Stimulated activated CD4-positive, alpha-beta T cell treated with anti-CD3 and anti-CD28 coated beads, Interleukin-1b, Interleukin-23, amount 100 ng/mL, for 1 hour (primary cell): ENCODE measurements at places on chromosomes 11 and 22.

GRCh38 chr11:6667733-6668374, 12.2 kb upstream of the DCHS1 start:
- no peak for DNase-seq

GRCh38 chr11:3823303-3823702, 14.9 kb downstream of the PGAP2 start:
- no peak for DNase-seq

DNA sequence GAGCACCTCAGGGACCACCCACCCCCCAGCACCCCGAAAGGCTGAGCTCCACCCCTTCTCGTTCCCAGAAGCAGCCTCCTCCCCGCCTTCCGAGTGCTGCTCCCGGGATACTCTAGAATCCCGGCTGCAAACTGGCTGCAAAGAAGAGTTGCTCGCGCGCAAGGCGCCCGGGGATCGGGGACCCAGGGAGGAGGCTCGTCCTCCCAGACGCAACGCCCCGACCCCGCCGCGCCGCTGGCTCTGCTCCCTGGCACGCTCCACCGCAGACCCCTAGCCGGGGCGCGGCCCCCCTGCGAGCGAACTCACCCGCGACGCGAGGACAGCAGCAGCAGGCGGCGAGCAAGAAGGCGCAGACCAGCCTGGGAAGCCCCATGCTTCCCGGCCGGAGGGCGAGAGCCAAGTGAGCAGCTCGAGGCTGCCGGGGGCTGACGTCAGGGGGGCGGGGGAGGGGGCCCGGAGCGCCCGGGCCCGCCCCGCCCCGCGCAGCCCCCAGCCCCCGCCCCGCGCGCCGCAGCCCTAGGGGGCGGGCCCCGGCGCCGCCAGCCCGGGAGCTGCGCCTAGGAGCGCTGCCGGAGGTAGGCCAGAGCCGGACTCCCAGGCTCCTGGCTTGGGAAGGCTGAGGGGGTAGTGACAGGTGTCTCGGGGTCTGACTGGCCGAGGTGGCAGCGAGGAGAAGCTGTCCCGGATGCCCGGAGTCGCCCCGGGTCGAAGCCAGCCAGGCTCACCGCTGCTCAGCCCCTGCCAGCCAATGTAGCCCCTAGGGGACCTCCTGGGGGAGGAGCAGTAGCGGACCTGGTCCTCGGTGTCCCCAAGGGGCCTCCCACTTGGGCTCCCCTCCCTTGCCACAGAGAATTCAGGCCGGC, at the start of gene MCAM:
Gene MCAM (minus strand): TSS at position 402 of the 863 bp plus-strand sequence. CDS start 29 bp downstream, at position 373.
- no peak for DNase-seq

GRCh38 chr11:31947051-31947450, 135.9 kb upstream of the PAX6 start:
- DNase-seq: no peak

- DNase-seq: no peak
These were observed 3.2 kb downstream of the ZFPL1 start for GRCh38 chr11:65087216-65087615.

DNA sequence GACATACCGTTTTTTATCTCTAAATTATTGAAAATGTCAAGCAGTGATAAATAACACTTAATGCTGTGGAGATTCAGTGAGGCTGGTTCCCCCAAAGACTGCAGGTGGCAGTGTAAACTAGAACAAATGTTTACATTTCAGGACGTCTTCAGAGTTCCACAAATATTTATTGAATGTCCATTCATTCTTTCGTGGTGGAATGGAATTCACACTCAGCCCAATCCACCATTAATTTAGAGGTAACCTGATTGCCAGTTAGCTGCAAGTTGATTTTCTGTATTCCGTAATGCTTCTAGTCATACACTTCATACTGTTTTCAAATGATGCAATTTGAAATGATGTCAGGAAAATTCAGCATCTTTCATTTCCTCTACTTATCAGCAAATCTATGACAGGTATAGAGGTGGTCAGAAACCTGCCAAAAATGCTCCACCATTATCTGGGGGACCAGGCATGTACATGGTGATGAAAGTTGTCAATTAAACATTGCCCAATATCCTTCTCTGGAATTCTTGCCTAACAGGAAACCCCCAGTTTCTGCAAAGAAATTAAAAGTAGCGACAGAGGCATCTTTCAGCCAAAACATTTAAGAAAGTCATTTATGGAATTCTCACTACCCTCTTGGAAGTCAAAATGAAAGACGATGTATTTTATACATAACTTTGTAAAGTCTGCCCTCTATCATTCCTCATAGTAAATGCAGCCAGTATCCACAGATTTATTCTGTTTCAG, 94.3 kb upstream of the BMAL1 start:
- no peak for DNase-seq

DNA sequence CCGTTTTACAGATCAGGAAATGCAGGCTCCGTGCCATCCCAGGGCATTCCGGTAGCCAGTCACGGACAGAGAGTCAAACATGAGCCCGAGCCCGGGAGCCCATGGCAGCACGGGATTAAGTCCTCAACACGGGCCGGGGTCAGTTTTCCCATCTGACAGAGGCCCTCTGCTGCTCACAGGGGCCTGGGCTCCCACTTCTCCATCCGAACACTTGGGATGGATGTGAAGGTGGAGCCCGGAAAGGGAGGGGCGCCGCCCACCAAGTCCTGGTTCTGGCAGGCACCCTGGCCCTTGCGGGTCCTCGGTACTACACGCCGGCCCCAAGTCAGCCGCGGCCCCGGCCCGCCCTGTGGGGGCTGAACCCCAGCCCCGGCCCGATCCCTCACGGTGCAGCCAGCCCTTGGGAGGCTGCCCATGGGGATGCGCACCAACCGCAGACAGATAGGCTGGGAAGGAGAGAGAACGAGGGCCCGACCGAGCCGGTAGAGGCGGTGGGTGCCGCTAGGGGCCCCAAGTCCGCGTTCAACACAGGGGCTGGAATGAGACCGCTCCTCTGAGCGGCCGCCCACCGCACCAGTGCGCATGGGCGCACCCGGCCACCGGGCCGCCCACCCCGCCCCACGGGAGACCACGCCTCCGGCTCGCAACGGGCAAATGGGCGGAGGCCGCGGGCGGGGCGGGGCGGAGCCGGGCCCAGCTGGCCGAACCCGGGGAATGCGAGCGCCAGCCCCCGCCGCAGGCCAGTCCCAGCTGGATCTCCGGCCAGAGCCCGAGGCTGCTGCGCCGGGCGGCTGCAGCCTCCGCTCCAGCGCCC, at the start of gene CAPN5:
Gene CAPN5 (plus strand): TSS at position 743 of the 814 bp plus-strand sequence. CDS start 17,916 bp downstream, outside the sequence.
- DNase-seq: peak; percentile 65

DNA sequence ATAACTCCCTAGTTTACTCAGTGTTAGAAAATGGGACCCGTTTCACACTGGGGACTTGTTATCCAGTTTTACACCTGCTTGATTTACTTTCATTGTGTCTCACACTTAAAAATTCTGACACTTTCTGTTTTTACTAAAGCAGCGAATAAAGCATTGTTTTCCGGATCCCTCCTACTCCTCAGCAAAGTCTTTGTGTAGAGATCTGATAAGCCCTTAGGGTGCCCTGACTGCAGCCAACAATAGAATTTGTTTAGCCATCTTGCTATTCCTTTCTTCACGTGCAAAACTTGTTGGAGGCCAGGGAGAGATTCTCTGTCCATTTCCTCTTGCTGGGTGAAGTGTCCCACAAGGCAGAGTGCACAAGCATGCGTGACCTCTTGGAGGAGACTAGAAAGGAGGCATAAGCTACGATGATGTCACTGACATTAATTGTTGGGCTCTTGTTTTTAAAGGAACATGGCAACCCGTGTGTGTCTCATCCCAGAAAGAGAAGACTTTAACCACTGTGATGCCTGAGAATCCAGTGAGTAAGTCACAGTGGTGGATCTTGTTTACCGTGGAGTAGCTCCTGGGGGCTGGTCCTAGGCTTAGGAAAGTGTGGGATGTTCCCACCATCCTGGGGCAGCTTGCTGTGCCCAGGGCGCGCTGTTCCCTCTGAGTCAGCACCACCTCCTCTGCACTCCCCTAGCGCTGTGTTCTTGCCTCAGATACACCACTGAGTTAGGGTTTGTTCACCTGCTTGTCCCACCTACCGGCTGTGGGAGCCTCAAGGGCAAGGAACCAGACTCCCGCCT, 27.7 kb downstream of the MICAL2 start:
- DNase-seq: no peak

DNA sequence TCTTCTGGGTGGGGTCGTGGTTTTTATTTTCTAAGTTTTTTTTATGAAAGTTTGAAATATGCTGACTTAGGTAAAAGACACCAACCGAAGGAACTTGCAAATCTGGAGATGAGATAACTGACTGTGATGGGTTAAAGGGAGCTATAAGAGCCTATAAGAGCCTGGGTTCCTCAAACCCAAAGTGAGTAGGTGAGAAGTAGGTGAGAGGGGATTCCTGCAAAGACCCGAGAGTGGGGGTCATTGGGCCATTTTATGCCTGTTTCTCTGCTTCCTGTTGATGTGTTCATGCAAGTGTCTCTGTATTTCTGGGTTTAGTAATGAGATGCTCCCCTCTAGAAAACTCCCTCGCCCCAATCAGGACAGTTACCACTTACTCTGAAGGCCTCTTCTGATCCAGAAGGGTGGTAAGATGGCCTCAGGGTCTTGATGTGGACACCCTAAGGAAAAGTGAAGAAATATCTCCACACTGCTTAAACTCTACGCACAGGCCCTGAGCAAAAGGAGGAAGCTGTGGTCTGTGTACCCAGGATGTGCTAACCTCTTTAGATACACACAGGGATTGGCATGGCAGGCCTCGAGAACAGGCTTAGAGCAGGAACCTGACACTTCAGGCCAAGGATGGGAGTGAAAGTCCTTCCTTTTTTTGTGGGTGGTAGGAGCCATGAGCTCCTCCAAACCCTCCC, 1.8 kb downstream of the FLI1 start:
- no peak for DNase-seq

- no peak for DNase-seq
These were observed 123.0 kb downstream of the WT1 start for GRCh38 chr11:32312206-32312817.

- no peak for DNase-seq
These were observed at the start of gene PRSS23 for GRCh38 chr11:86800076-86800959. Gene PRSS23 (plus strand): TSS chr11:86800542. CDS start chr11:86807644, 7,102 bp downstream.

DNA sequence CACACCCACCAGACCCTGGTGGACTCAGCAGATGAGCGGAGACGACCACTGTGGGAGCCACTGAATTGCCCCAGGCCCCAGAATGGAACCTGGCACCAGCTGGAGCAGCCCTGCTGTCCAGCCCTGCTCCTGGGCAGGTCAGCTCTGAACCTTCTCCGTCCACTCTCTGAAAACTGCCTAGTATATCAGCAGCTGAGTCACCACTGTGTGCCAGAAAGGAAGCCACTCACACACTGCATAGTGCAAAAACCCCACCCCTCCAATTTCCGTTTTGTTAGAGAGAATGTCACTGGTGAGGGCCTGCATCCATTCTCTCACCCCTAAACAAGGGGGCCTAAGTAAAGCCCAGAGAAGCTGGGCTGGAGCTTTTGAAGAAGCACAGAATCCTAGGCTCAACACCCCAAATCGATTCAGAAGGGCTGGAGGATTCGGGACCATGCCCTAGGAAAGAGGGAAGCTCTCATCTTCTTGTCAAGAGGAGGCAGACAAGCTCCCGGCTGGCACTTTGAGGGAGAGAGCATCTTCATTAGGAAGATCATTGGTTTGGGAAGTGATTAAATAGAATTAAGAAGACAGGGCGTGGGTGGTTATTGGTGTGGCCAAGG, 44.5 kb downstream of the GALNT18 start:
- DNase-seq: no peak

DNA sequence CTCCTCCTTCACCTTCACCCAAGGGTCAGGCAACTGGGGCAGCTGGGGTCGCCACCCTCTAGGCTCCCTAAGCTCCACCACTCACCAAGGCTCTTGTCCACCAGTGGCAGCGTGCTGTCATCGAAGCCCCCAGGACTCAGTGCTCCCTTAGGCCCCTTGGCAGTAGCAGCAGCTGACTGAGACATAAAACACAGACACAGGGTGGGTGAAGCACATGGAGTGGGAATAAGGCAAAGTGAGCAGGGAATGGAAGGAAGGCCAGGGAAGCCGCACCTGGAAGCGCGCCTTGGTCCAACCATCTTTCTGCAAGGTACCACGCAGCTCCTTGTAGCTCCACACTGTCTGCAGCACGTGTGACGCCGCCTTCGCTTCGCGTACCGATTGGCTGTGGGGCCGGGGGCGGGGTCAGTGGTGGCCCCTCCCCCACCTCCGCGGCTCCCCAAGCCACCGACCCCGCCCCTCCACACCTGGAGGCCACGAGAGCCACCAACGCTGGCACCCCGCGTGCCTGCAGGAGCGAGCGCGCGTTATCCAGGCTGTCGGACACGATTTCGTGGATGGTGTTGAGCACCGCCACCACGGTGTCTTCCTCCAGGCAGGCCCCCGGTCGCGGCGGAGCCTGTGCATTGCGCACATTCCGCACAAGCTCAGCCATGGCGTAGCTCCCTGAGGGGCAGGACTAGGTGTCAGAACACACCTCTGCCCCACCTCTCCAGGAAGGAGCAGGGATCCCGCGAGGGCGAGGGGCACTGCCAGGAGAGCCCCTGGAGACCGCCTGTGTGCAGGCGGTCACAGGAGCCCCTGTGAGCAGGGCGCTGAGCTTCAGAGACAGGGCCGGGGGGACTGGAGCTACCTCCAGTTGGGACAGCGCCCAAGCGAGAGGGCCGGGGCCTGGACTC, 31.3 kb upstream of the TXNRD2 start:
- DNase-seq: no peak

DNA sequence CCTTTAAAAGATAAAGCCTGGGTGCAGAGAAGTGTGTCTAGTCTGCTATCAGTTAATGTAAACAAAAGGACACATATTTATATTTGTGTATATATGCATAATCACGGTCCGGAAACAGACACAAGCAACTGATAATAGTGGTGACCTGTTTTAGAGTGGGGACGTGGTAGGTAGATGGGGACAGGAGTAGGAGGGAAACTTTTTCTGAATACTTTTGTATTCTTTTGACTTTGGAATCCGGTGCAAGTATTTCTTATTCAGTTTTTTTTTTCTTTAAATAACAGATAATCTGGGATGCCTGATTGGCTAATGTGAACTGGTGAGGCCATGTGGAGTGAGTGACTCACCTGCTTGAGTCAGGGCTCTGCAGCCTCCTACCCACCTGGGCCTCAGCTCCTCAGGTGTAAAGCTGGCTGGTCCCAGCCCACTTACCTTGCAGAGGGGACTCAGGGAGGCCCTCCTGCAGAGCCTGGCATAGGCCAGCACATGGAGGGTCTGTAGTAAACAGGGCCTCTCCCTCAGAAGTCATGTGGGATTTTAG, 15.3 kb downstream of the MICAL2 start:
- no peak for DNase-seq

DNA sequence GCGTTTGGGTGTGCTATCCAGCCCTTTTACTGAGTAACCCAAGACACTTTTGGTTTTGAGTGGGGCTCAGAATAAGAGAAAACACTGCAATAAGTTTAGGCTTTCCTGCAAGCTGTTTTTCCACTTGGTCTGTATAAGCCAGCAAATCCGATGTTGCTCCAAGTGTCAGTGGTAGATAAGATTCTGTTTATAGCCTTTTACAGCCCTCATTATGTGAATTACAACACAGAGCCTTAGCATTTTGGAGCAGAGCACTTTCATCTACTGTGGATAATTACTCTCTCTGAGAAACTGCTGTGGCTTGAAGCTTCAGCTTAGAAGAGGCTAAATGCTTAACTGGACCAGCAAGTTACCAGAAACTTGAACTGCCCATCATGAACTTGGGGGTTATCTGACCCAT, 601.1 kb downstream of the JRKL start:
- DNase-seq: no peak

DNA sequence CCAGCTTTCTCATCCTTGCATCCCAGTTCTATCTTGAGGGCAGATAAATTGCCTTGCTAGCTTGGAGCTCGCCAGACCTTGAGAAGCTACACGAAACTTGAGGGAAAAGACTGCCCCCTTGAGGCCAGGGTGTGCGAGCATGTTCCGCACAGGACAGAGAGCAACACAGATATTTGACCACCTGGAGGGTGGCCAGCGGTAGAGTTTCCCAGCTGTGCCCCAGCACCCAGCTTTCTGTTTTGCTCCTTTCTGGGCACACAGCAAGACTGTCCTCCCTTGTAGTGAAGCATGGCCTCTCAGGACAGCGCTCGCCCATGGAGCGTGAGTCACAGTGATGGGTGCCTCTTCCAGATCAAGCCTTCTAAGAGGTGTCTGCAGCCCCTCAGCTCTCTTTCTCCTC, 23.5 kb downstream of the SPATA19 start:
- DNase-seq: no peak
